H1 (cell line): ENCODE measurements at places on chromosomes 11 and 22. TPM values are rescaled to one million over a fixed set of nuclear protein-coding genes. Genes with fewer than 3 reads are reported as not detected.

Gene RFPL3
- 0.24 TPM in 1 of 2 replicates, not detected in the other for total RNA-seq

Gene CRYAB
- total RNA-seq: 2.0 and 4.0 TPM in 2 replicates

Gene RFPL1
- not detected in 2 replicates for total RNA-seq

Gene C11orf86
- 0.91 and 1.2 TPM in 2 replicates for total RNA-seq

Gene MRGPRE
- not detected in 2 replicates for total RNA-seq
